ENCODE measurements at places on chromosomes 5 and 9.

DNA sequence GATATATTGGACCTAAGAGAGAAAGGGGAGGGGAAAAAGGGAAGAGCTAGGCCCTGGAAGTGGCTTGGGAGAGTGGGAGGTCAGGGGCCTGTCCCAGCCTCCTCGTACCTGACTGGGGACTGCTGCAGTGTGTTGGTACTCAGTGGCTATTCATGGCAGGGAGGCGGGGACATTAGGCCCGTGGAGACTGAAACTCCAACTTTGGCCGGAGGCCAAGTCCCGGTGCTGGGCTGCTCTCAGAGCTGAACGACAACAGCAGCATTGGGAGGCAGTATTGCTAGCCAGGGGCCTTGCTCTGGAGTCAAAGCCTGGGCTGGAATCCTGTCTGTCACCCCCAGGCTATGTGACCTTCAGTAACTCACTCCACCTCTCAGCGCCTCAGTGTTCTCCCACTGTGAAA, 37.8 kb downstream of the NEURL1B start:
- DNase-seq = peak; percentile 2

GRCh38 chr5:161095953-161096352, 243.9 kb upstream of the ATP10B start:
- DNase-seq = no peak

DNA sequence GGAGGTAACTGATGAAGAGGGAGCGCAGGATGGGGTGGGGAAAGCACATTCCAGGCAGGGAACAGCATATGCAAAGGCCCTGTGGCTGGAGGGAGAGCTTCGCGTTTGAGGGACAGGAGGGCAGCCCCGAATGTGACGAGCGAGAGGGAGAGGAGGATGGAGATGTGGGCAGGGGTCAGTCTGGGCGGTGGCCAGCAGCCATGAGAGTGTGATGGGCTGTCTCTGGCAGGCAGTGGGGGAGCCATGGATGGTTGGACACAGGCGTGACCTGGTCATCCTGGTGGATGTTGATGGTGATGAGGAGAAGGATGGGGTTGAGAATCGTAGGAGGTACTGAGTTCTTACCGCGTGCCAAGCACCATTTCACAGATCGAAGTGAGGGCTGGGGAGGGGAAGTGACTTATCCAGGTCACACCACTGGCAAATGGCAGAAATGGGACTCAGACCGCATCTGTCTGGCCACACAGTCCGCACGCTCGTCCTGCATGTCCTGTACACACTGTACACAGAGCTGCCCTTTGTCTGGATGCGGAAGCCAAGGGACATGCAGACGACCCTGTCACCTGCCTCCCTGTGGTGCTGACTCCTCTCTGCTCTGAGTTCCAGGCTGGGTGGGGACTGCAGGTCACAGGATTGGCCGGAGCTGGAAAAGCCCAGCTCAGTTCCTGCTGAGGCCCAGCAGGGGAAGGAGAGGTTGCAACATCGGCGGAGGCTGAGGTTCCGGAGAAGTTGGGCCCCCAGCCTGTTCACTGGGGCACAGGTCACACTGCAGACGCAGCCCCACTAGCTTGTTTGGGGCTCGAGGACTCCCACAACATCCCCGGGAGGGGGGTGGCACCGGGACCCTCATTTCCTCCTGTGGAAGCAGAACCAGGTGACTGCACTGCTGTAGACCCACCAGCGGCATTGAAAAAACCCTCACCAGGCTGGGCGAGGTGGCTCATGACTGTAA, 165.6 kb upstream of the IER5L start:
- no peak for DNase-seq

GRCh38 chr9:136105398-136106135, 10.5 kb upstream of the NACC2 start:
- DNase-seq = no peak

DNA sequence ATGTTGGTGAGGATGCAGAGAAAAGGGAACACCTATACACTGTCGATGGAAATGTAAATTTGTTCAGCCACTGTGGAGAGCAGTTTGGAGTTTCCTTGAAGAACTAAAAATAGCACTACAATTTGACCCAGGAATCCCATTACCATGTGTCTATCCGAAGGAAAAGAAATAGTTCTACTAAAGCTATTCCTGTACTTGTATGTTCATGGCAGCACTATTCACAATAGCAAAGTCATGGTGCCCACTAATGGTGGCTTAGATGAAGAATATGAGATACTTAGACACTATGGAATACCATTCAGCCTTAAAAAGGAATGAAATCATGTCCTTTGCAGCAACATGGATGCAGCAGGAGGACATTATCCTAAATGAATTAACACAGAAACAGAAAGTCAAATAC, 50.2 kb upstream of the CAST start:
- DNase-seq = no peak

Measured in NCI-H1092 treated with DMSO at 0.1 percent for 48 hours (cell line).